A172 (cell line): ENCODE measurements at places on chromosomes 7 and 10.
A peak's percentile ranks its signal among the peaks of the same experiment; 100 is the strongest.

GRCh38 chr10:121724282-121724681 lies 126.0 kb upstream of the FGFR2 start:
- DNase-seq: no peak

DNA sequence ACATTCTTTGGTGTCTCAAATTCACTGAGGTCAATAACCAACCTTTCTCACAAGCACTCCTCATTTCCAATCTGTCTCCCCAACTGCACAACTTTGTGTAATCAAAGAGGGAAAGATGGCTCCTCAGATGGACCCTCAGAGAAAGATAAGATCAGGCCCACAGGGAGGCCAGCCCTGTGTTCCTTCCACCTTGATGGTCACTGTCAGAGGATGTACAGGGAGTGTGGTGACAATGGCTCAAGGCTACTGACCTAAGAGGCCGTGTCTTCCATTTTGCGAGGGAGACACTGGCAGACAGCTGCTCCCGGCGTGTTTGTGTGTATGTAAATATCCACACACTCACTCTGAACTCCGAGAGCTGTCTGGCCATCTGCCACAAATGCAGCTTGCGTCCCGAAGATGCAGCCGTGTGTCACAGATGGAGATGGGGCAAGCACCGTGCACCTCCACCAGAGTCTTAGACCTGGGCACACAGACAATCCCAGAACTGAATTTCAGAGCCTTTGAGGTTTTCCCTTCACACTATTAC lies 712.1 kb upstream of the NRP1 start:
- no peak for DNase-seq

GRCh38 chr10:78025685-78026364 lies 3.5 kb downstream of the POLR3A start:
- peak; percentile 57 for DNase-seq

GRCh38 chr10:104274762-104275721 lies 6.1 kb downstream of the GSTO2 start:
- DNase-seq: no peak

DNA sequence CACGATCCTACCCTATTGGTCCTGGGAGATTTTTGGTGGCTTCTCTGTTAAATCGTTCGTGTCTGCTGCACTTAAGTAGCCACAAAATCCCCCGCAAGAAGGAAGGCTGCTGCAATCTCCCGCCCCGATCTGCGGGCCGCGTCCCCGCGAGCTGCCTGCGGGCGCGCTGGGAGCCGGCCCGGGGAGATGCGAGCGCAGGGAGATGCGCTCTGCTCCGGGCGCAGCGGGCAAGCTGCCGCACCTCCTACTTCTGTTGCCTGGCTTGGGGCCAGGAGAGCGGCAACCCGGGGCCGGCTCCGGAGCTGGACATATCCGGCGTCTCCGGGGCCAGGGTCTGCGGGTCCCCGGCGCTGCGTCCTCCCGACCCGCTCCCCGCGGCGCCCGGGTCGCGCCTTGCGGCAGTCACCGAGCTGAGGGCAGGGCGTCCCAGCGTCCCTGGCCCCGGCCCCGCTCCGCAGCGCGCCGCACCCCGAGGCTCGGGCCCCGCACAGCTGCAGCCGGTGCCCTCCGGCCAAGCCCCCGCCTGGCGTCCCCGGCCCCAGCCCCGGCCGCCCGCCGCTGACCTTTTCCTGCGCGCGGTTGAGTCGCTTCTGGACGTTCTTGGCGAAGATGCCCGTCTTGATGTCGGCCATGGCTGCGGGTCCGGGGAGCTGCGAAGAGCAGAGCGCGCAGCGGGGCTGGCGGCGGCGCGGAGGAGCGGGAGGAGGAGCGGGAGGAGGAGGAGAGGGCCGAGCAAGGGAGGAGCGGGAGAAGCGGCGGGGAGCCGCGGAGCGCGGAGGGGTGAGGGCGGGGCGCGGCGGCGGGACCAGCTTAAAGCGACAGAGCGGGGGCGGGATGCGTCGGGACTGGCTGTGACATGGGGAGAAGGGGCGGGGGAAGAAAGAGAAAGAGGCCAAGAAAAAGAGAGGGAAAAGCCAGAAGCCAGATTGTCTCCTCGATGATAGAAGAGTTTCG lies at the start of gene AMPH:
Gene AMPH (minus strand): TSS at position 654 of the 954 bp plus-strand sequence. CDS start 22 bp downstream, at position 632.
- peak; percentile 59 for DNase-seq

GRCh38 chr10:129785536-129785981 lies 178.5 kb downstream of the EBF3 start:
- DNase-seq: no peak

- no peak for DNase-seq
Observed at GRCh38 chr7:79284211-79284610, 169.3 kb downstream of the MAGI2 start.

DNA sequence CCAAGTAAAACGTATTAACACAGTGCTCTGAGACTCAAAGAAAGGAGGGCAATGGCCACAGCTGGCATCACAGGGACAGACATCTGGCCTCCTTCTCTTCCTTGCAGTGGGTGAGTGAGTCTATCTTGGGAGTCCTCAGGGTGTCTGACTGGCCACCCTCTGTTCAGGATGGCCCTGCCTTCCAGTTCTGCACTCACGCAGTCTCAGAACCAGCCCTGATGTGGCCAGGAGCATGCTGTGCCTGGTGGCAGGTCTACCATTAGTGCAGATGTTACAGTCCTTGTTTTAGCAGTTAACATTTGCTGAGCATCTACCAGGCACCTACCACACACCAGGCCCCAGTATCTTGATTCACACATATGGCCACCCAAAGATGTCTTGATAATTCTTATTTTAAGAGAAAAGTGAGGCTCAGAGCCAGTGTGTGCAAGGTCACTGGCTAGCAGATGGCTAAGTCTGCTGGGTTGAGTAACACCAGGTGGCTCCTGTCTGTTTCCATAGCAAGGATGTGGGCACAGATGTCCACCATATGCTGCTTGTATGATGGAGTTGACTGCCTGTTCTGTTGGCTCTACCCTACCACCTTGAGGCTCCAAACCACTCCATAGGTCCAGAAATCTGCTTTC lies 23.2 kb upstream of the ARHGAP22 start:
- DNase-seq: no peak

GRCh38 chr7:105705427-105705826 lies 124.1 kb upstream of the EFCAB10 start:
- no peak for DNase-seq

DNA sequence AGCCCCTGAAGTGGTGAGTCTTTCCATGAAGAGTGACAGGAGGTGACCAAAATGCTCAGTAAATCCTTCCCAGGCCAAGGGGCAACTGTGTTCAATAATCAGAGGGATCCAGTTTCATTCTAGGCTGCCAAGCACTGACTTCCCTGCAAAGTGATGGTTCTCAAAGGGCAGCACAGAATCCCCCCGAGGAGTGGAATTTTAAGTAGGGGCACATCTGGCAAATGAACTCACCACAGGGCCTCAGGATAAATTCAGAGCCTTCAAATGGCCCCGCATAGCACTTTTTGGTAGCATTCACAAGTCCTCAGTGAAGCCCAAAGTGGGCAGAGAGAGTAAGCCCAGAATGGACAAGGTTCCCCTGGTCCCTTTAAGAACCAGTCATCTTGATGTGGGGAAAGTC lies 602.5 kb downstream of the GRID1 start:
- DNase-seq: no peak

DNA sequence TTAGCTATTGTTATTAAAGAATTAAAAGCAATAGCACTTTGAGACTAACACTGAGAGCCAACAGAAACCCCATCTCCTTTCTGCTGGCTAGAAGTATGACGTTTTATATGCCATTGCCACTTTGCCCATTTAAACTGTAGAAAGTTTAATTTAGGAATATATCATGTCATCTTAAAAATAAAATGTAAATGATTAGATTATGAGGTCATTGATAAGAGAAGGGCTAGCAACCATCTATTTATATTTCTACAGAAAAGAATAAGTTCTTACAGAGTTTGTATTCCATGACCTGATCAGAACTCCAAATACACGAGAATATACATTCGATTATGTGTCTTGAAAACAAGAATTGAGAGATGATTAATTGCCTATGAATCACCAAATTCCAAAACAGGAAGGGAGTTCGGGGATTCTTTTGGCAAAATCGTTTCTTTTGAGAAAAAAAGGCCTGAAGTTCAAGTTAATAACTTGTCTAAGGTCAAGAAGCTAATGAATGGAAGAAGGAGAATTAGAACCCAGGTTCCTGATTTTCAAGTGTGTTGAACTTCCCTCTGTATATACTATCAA lies 227.0 kb downstream of the TRIL start:
- DNase-seq: no peak

DNA sequence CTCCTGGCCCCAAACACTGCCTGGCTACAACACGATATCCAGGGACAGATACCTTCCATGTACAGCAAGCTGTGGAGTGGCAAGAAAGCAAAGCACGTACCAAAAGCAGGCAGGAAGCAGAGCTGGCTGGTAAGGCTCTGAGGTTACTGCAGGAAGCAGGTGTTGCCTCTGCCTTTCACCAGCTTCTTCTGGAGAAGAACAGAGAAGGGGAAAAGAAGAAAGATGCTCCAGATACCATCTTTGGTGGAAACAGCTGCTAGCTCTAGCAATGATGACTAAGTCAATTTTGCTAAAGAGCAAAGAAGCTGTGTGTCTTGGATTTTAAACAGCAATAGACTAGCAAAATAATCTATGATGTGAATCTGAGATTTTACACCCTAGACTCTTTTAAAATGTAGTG lies 34.9 kb upstream of the PRSS1 start:
- no peak for DNase-seq

GRCh38 chr10:34229917-34230316 lies 585.2 kb downstream of the PARD3 start:
- no peak for DNase-seq

- DNase-seq: no peak
Observed at GRCh38 chr7:33039257-33039902, 23.2 kb downstream of the NT5C3A start.

- no peak for DNase-seq
Observed at GRCh38 chr7:116810267-116811116, 51.9 kb upstream of the CAPZA2 start.

DNA sequence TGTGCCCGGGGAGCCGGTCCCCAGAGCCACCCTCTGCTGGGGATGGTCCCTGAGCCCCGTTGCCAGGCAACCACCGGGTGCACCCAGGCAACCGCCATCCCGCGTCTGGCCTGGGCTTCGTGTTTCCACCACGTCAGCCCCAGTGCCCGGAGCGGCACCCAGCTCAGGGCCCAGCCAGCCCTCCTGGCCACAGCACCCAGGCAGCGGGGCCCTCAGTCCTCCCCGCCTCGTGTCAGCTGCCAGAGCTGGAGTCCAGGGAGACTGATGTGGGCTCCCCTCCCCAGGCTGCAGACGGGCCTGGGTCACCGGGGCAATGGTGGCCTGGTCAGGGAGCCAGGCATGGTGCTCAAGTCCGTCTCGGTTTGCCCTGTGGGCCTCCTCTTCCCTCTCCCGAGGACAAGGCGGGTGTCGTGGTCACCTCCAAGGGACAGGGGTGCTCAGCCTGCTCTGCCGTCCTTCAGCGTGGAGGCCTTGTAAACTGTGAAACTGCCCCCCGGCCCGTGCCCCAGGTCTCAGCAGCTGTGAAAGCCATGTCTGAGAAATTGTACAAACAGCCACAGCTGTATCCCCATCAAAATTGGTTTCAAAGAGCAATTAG lies 72.5 kb downstream of the MICALL2 start:
- no peak for DNase-seq

DNA sequence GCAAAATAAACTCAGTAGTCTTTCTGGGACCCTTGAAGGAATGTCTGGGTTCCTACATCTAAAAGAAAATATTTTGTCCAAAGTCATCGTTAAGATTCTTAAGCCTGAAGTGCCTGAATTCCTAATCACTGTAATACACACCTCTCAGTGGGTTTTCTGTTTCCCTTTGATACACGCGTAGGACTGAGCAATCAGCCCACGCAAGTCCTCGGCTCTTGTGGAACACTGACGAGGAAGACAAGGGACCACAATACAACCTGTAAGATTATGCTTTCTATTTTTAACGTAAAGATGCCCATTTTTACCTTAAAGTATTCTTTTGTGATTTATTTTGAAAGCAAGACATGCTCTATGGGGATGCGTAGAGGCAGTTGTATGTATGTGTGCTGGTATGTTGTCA lies 472.8 kb upstream of the CELF2 start:
- no peak for DNase-seq

GRCh38 chr7:49812534-49812933 lies 39.1 kb downstream of the VWC2 start:
- DNase-seq: no peak

GRCh38 chr7:108045669-108046068 lies 42.7 kb upstream of the LAMB1 start:
- DNase-seq: no peak

- DNase-seq: no peak
Observed at GRCh38 chr7:26328498-26329390, 37.1 kb downstream of the SNX10 start.

GRCh38 chr10:120841522-120842189 lies 9.5 kb upstream of the WDR11 start:
- DNase-seq: peak; percentile 87

DNA sequence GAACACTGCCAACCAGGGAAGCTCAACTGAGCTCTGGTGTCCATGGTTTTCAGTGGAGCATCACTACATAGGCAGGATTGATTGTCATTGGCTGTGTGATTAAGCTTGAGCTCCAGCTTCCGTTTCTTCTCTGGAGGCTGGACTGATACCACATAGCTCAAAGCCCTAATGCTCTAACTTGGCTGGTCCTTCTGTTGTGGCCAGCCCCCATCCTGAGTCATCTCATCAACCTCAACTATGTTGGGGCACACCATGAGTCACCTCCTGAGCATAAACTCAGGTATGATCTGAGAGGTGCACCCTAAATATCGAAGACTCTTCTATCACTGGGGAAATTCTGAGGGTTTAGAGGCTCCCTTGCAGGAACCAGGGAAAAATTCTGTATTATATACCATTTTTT lies 114.5 kb upstream of the INHBA start:
- peak; percentile 86 for DNase-seq

DNA sequence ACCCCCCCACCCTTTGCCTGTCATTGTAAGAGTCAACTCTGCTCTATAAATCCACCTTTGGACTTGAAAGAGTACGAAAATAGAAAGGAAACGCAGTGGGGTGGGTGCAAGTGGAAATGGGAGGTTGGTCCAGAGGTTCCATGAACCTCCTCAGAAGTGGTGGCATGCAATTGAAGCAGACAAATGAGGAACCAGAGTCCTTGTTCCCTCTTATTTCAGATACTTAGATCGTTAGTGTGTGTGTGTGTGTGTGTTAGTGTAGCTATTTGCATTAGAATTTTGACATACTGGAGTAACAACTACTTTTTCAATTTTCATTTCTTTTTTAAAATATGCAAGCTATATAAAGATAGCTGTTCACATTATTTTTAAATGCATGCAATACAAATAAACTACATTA lies 18.1 kb upstream of the TFAM start:
- no peak for DNase-seq

GRCh38 chr7:85068799-85069198 lies 118.1 kb downstream of the SEMA3D start:
- DNase-seq: peak; percentile 16

GRCh38 chr10:93752761-93753160 lies 5.0 kb upstream of the LGI1 start:
- peak; percentile 79 for DNase-seq

DNA sequence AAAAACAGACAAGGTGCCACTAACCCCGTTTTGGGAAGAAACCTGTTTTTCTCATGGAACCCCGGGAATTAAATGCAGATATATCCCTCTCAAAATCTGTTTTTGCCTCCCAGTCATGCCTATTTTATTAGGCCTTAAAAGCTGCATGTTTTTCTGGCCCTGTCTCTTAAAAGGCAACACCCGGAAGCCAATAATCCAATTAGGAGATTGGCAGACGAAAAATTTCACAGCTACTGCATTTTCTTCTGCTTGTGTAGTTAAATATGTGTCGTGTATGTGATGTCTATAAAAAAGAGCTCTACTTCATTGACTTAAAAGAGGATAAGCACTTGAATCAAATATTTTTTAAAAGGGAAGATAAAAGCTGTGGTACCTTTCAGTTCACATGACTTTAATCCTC lies 31.9 kb upstream of the OPTN start:
- no peak for DNase-seq

GRCh38 chr10:13681528-13681927 lies 94.8 kb downstream of the PRPF18 start:
- DNase-seq: no peak
